COLO829 (cell line): ENCODE measurements at places on chromosomes 2 and 18.

- no peak for DNase-seq
Observed at GRCh38 chr2:33589444-33589843, 9.7 kb downstream of the FAM98A start.

DNA sequence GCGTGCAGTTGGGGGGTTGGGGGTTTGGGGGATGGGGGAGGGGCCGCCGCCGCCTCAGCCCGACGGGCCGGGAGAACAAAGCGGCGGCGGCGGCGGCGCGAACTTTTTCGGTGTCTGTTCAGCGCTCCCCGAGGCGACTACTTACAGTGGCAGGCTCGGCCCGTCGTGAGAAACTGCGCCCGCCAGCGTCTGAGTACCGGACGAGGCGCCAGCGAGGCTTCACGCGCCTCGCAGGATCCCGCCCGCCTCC, 172 bp downstream of the PRKD3 start:
- DNase-seq: no peak

GRCh38 chr2:98823196-98824170, 92.6 kb upstream of the MGAT4A start:
- no peak for DNase-seq

GRCh38 chr2:439077-439476, 151.2 kb upstream of the ALKAL2 start:
- no peak for DNase-seq

GRCh38 chr18:3207565-3207964, 12.2 kb downstream of the MYOM1 start:
- DNase-seq: no peak
